ENCODE measurements at places on chromosomes 6 and 20.

- no peak for DNase-seq
Measured at GRCh38 chr6:19438566-19439353, 398.4 kb upstream of the ID4 start.

DNA sequence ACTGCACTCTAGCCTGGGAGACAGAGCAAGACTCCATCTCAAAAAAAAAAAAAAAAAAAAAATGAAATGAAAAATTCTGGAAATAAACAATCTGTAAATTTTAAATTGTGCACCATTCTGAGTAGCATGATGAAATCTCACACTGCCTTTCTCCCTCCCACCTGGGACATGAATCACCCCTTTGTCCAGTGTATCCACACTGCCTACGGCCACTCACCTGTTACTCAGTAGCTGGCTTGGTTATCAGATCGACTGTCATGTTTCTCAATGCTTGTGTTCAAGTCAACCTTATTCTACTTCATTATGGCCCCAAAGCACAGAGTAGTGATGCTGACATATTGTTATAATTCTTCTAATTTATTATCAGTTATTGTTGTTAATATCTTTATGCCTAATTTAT lies 58.7 kb upstream of the MTHFD1L start:
- no peak for DNase-seq

DNA sequence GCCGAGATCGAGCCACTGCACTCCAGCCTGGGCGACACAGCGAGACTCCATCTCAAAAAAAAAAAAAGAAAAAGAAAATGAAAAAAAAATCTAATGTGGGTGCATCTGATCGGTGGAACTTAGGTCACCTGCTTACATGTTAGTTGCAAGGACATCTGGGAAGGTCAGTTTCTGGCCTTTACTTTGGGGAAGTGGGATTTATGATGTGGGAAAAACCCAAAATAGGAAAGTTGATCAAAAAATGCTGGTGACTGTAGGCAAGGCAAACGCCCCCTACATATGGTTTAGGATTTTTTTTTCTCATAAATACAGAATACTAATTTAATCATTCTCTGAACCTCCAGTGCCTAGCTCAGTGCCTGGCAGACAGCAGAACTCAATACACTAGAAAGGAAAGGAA lies 69.2 kb upstream of the PIM1 start:
- DNase-seq = no peak

- DNase-seq = no peak
Measured at GRCh38 chr6:22372922-22373321, 76.1 kb upstream of the PRL start.

GRCh38 chr20:33037456-33037855 lies 6.0 kb downstream of the BPIFB6 start:
- DNase-seq = no peak

- no peak for DNase-seq
Measured at GRCh38 chr6:3843379-3844096, 5.6 kb upstream of the FAM50B start.

DNA sequence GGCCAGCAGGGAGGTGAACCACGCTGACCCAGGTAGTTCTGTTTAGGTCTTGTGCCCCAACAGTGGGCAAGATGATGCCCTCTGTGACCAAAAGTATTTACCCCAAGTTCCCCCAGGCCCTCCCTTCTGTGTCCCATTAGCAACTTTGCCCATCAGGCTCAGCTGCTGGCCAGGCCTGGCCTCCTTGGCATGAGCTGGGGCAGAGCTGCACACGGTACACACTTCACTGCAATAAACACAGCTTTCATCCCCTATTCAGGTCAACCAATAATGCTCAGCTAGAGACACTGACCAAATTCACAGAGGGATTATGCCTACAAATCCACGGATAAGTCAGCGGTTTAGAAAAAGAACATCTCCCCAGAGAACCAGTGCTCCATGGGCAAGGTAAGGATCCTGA lies 103.7 kb downstream of the SLC23A2 start:
- no peak for DNase-seq

- DNase-seq = no peak
Measured at GRCh38 chr6:139577124-139577762, 202.8 kb upstream of the CITED2 start.

- DNase-seq = no peak
Measured at GRCh38 chr6:69835414-69836179, 30.8 kb upstream of the COL19A1 start.

- no peak for DNase-seq
Measured at GRCh38 chr6:107062691-107063090, 34.7 kb downstream of the MTRES1 start.

DNA sequence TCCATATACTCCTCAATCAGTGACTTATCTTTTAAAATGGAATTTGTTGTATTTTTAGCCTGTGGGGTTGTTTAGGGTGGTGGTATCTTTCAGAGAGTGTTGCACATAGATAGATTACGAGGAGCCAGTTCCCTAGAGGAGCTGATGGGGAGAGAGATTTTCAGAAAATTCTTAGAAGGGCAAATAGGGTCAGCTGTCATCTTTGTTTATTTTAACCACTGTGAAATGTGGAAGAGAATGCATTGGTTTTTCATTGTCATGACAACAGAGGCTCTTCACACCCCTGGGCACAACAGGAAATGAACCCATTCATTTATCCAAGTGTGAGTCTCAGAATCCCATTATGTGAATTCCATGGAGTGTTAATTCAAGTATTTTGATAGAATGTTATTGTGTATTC lies 188.4 kb downstream of the JARID2 start:
- no peak for DNase-seq

DNA sequence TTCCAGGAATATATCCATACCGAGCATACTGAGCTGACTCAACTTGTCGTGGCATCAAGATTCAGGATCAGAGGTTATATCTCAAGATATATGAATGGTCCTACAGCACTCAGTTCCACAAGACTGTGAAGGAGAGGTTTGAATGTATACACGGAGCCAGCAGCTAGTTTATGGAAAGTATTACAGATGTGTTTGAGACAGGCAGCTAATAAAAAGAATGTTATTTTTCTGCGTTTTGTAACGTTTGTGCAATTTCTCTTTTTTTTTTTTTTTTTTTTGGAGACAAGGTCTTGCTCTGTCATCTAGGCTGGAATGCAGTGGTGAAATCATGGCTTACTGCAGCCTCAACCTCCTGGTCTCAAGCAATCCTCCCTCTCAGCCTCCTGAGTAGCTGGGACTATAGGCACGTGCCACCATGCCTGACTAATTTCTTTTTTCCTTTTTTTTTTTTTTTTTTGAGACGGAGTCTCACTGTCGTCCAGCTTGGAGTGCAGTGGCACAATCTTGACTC lies 3.4 kb upstream of the FAM110A start:
- DNase-seq = no peak

GRCh38 chr6:49782293-49782692 lies 4.8 kb downstream of the PGK2 start:
- DNase-seq = no peak

DNA sequence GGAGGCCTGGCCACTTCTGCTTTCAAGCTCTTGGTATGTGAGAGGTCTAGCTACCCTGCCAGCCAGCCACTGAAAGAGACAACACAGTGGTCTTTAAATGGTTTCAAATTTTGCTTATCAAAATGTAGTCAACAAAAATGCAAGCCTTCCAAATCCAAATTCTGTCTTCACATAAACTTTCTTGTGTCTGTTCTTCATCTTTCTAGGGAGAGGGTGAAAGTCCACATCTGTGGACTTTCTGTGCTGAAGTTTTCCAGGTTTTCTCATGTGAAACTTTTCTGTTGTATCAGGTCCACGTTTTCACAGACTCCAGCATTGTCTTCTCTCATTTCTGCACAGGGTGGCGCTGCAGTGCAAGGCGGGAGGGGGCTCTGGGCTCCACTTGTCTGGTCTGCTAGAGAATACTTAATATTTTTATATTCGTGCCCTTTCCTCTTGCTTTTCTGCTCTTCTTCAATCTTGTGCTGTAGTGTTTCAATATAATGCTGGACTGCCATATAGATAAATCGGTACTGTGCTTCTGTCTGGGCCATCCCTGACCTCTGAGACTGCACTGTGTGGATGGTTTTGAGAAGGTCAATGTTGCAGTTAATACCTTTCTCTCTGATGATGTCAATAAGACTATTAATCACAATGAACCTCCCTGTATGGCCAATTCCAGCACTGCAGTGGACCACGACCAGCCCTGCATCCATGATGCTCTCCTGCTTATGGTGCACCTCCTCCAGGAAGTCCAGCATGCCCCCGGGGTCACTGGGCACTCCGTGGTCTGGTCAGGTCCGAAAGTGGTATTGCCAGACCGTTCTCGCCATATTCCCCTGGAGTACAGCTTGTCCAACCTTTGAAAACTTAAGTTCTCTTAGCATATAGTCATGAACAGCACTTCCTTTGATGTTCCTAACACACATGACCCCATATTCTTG lies 161.6 kb upstream of the TNFAIP3 start:
- no peak for DNase-seq

DNA sequence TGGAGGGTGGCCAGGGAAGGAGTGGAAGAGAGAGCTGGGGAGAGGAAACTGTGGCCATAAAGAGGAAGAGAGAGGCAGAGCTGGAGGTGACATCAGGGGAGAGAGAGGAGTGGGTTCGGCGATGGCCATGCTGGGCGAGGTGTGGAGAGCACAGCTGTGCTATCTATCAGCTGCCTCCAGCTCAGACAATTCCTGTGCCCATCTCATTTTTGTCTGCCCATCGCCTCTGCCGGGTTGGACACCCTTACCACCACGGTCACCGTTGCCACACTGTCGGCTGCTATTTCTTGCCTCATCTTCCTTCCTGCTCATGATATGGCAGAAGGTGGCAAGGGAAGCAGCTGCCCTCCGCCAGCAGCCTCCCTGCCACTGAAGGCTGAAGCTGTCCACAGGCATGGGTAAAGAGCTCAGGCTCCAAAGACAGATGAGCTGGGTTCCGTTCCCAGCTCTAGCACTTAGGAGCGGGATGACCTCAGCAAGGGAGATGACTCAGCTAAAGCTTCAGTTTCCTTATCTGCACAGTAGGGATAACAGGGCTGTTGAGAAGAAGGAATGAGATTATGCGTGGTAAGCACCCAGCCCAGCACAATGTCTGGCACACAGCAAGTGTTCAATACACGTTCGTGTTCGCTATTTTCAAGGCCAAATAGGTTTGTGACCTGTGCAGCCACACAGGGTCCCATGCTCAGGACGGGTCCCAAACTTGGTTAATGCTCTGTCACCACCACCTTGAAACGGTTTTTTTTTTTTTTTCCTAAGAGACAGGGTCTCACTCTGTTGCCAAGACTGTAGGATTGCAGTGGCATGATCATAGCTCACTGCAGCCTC lies 21.9 kb upstream of the TAF8 start:
- DNase-seq = no peak

DNA sequence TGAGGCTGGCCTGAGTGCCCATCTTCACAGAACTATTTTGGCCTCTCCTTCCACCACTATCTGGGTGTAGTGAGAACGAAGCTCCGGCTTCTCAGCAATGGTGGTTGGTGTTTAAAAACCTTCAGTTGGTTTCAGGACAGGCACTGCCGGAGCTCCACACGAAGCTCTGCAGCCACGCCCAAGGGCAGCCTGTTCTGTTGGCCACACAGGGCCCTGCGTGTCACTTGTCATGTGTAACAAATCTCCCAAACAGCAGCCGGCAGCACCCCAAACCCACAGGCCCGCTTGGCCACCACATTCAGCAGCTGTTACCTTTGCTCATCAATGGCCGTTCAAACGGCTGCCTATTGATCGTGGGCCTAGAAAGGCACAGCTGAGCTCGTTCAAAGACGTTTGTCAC lies 97.5 kb downstream of the ERMARD start:
- DNase-seq = no peak

DNA sequence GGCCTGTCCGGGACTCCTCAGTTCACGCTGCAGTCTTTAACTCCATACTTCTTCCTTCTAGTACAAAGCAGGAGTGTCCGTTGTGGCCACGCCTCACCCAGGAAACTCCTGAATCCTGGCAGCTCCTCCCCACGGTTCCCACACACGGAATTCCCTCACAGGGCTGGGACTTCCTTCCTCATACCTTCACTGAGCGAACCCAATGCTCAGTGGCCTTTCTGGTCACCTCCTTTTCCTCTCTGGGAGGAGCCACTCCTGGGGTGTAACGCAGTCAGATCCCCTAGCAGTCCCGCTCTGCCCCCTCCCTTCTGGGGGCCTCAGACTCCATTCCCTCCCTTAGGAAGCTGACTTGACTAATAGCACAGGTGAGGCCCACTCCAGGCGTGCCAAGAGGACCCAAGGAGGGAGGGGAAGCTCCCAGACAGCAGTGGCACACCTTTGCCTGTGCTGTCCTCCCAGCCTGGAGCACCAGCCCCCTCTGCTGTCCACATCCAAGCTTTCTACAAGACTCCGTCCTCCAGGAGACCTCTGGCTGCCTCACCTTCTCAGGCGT lies at the start of gene SLC52A3:
SLC52A3 (minus strand) TSS at position 75 of the 553 bp plus-strand sequence. CDS start 2,726 bp downstream, outside the sequence.
- no peak for DNase-seq

DNA sequence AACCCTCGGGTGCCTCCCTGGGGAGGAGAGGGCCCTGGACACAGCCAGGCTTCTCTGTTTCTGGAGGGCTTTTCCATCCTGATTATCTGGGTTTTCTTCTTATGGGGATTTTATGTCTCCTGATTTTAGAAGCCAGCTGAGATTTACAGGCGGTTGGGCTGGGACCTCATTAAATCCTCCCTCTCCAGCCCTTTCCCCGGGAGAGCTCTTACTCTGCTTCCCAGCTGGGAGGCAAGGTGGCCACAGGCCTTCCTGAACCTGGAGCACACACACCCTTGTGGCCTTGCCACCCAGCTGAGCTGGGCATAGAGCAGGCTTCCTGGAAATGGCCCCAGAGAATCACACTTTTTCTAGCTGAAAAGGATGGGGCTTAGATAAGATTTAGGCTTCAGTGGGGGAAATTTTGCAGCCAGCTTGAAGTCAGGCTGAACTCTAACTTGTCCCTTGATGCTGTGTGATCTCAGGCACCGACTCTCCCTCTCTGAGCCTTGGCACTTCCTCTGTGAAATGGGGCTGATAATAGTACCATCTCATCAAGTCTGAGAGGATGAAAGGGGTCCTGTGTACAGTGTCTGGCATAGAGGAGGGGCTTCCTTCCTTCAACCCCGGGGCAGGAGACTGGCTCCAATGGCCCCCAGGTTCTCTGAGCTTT lies 16.6 kb downstream of the VSTM2L start:
- no peak for DNase-seq

DNA sequence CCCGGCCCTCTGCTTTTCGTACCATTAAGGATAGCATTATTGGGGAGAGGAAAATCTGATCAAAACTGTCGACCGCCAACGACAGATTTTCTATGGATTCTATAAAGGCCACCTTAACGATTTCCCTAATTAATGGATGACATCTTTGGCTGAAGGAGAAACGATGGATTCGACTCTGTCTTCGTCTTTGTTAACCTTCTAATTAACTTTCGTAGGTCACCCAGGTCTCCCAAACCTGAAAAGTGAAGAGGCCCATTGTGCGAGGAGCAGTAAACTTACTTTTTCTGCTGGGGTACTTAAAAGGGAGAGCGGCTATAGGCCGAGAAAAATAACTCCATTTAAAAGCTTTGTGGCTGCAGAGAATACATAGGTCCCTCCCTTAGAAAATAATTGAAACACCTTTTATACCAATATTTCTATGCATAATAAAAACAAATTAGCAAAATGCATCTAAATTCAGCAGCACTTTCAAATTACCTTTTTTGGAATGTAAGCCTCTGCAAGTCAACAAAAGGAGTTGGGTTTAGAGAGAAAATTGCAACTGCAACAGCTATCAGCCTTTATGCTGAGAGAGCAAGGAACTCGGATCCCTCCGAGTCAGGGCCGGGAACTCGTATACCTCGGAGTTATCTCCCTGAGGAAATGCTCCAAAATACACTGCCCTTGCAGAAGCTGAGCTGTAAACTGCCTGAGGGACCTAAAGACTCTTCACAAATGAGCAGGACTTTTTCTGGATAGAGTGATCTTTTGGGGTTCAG lies 31.4 kb upstream of the NR2E1 start:
- no peak for DNase-seq

Data from stimulated activated CD8-positive, alpha-beta memory T cell treated with anti-CD3 and anti-CD28 coated beads, Interleukin-2, amount 100 ng/mL, for 1 hour (primary cell).